Stimulated activated CD8-positive, alpha-beta memory T cell treated with anti-CD3 and anti-CD28 coated beads, Interleukin-7, amount 100 ng/mL, for 4 hours (primary cell): ENCODE measurements at places on chromosomes 13 and 19.

GRCh38 chr19:17404621-17405249, 695 bp downstream of the BST2 start:
- no peak for DNase-seq

DNA sequence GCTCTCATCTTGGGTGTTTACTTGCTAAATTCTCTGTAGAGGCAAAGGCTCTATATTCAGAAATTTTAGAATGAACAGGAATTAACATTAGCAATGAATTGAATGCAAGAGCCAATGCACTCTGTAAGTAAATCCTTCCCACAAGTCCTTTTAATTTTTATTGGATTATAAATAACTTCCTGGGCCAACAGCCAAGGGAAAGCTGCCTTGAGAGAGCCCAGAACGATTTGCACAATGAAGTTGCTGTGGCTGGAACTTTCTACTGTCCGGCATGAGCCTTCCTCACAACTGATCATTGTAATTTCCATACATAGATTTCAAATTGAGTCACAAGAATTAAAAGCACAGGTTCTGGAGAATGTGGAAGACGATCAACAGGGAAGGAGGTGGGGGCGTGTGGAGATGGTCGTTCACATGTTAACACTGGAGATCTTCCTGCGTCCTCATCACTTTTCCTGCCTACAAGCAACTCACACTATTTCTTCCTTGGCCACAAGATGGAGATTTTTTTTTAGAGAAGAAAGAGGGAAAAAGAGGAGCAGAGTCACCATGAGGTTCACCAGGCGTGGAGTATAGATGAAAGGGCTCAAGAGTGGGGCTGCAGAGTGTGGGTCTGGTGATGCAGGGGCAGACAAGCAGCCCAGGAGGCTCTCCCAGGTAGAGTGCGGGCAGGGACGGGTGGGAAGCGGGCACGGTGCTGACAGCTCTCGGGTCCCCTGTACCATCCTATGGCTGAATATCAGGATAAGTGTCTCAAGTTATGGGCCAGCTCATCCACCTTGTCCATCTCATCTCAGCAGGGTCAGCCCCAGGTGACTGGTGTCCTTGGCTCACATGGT, 110.7 kb downstream of the SOX1 start:
- no peak for DNase-seq

DNA sequence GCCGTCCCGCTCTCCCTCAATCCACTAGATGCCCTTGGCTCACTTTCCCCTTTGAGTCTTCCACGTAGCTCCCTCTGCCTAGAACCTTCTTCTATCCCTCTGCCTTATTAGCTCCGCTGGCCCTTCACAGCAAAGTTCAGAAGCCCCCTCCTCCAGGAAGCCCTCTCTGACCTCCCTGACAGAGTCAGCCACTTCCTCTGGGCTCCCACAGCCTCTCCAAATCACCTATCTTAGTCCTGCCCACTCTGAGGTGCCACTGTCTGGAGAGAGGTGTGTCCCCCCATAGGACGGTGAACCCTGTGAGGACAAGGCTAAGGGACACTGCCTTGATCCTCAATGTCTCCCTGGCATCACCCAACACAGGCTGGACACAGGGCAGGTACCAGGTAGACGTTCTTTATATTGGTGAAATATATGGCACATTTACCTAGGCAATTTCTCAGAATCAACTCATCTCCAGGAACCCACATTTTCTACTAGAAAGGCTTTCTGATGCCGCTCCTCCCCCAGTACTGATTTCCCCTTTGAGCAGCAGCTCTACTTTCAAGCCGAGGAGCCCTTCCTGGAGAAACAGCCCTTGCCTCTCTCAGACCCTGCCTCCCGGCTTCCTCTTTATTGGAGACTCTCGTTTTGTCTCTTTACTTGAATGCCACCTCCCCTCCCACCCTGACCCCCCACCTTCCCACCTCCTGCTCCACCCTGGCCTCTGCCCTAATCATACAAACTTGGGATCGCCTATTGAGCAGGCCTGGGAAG, 3.4 kb upstream of the TGFB1 start:
- DNase-seq = no peak

DNA sequence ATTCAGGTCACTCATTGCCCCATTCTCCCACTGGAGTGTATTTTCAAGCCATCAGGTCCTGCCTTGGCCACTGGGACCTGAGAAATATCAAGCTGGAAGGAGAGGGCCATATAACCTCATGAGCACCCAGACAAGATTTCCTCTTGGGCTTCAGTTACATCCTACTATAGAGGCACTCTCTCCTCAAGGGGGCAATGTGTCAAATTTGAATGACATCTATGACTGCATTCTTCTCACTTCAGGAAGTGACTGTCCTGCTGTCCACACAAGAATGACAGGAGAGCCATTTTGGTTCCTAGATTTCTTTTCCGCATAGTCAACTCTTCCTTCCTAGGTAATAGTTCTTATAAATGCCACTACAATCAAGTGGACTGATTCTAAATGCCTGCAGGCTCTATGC, 416.2 kb downstream of the DIAPH3 start:
- no peak for DNase-seq

- DNase-seq = no peak
Observed at GRCh38 chr13:19665427-19665859, 32.0 kb downstream of the MPHOSPH8 start.

DNA sequence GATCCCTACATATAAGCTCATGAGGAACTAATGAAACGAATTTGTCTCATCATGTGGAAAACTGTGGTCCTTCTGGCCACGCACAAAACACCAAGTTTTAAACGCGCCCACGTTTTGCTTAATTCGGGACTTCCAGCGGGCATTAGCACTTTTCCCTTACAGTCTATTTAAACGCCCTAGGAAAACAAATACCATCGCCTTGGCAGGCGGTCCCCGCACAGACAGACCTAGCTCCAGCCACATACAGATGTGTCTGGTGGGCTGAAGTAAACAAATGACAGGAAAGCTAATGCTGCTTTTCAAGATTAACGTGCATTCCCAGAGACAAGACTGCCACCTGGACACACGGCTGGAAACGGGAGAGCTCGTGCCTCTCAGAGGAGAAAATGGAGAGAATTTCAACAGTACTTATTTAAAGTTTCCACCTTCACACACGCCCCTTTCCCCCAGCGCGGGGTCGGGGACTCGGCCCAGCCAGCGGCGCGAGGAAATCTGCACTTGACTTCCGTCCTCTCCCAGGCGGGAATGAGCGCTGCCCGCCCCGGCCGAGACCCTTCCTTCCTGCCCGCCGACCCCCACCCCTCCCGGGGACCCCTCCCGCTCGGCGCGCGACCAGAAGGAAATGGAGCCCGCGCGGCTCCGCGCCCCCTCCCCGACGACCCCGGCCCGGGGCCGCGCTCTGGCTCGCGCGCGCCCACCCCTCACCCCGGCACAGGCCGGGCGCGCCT, 931 bp downstream of the USP12 start:
- no peak for DNase-seq
